Cardiac muscle cell (in vitro differentiated cells and primary cell): ENCODE measurements at places on chromosomes 11 and 22.

GRCh38 chr22:42561856-42562255 is 8.1 kb downstream of the SERHL2 start:
- no peak for DNase-seq

DNA sequence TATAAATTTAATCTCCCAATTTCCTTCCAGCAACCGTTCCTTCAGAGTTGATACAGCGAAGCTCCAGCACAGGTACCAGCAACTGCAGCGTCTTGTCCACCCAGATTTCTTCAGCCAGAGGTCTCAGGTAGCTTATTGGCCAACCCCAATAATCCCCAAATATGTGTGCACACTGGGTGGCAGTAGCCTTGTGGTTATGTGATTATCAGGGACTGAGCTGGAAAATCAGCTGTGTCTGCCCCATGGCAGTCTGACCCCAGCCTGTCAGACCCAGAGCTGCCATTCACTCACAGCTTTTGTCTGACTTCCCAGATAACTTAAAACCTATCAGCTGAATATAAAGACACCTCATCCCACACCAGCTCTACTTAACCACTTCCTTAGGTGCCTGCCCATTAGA is 2.0 kb downstream of the HSCB start:
- DNase-seq: no peak

DNA sequence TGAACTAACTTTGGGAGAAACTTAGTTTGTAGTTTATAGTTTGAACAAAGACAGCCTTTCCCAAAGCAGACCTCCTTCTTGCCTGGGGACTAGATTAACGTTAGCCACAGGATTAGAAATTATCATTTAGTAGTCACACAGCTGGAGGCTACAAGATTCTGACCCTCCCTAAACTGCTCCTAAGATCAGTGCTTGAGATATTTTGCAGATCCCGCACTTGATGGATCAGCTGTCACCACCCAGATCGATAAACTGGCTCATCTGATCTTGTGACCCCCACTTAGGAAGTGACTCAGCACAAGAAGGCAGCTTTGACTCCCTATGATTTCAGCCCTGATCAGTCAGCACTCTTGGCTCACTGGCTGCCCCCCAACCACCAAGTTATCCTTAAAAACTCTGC is 1.6 kb downstream of the SLC22A24 start:
- DNase-seq: no peak

GRCh38 chr11:87358461-87358860 is 320.7 kb downstream of the TMEM135 start:
- DNase-seq: no peak

DNA sequence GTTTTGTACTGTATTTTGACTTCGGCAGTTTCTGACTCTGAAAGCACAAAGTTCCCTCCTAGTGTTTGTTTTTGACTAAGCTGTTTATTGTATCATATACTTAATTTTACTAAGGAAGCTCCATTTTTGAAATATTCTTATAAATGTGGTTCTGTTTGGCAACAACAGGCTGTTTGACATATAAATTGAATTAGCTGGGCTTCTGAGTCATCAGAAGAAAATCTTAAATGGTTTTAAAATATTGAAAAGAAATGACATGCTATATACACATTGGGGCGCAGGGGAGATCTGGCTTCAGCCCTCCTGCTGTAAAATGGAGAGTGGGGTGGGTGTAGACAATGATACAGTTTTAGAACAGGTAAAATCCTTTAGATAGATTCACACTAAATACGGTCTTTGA is 38.6 kb downstream of the SHISA8 start:
- no peak for DNase-seq

DNA sequence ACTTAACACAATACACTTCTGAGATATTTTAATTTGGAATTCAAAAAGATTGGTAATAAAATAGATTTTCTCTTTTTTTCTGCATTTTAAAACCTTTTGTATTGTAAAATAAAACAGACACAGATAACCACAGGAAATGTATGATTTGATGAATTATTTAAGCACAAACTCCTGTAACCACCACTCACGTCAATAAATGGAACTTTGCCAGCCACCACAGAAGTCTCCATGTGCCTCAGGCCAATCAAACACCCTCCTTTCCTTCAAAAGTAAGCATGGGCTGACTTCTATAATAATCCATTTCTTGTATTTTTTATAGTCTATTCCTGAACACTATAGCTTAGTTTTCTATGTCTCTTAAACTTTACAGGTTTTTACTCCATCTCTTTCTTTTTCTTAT is 721.7 kb downstream of the DLG2 start:
- no peak for DNase-seq

GRCh38 chr11:18699848-18700261 is 1.3 kb downstream of the TMEM86A start:
- DNase-seq: peak; percentile 30

DNA sequence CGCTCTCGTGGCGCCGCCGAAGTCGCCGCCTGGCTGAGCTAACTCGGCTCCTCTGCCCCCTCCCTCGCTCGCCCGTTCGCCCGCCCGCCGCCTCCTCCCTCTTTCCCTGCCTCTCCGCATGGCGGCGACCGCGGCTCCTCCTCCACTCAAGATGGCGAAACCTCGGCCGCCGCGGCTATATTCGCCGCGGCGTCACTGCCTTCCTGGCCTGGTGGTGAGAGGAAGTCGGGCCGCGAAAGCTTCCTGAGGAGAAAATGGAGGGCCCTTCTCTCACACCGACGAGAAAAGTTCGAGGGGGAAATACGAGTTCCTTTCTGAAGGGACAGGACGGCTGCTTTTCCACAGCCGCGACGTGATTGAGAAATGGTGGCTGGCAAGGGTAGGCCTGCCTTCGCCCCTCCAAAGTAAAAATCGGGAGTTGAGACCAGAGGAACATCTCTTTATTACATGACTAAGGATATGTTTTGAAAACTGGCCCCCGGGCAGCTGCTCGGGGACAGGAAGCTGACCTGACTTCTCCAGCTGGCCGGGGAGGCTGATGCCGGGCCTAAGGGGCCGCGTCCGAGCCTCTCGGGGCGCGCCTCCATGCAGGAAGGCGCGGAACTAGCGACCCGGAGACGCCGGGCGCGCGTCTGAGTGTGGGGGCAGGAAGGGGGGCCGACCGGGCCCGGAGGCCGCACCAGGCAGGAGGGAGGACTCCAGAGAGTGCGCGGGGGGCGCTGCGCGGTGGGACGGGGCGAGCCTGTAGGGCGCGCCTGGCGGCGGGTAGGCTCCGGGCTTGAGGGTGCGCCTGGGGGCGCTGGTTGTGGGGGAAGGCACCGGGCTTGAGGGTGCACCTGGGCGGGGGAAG is at the start of gene DDX6:
TSS of gene DDX6 (minus strand) at position 54 of the 850 bp plus-strand sequence. CDS start 4,913 bp downstream, outside the sequence.
- DNase-seq: peak; percentile 95

DNA sequence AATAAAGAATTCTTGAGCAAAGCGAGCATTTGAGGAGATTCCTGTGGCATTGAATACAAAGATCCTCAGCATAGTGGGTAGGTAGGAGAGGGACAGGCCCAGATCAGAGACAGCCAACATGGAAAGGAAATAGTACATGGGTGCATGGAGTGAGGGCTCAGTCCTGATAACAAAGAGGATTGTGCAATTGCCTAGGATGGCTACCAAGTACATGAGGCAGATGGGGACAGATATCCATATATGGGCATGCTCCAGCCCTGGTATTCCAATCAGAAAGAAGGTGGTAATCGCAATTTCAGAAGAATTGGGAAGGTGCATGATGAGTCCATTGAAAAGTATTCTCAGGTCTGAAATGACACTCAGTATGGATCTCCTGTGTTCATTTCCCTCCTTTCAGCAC is 8.6 kb downstream of the OR51T1 start:
- no peak for DNase-seq

- DNase-seq: no peak
Observed at GRCh38 chr11:86488553-86488952, 113.9 kb downstream of the CCDC81 start.

DNA sequence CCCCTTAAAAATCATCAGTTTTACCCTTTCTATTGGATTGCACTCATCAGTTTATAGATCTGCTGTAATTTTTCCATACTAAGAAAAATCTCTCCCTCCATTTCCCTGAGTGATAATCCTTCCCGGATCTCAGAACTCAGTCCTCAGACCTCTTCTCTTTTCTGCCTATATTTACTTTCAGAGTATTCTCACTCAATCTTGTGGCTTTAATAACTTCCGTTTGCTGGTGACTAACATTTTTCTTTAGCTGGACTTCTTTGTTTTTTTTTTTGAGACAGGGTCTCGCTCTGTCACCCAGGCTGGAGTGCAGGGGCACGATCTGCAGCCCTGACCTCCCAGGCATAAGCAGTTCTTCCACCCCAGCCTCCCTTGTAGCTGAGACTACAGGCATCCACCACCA is 10.4 kb downstream of the ATXN10 start:
- no peak for DNase-seq

GRCh38 chr11:31096191-31096805 is 273.2 kb downstream of the DCDC1 start:
- peak; percentile 8 for DNase-seq

DNA sequence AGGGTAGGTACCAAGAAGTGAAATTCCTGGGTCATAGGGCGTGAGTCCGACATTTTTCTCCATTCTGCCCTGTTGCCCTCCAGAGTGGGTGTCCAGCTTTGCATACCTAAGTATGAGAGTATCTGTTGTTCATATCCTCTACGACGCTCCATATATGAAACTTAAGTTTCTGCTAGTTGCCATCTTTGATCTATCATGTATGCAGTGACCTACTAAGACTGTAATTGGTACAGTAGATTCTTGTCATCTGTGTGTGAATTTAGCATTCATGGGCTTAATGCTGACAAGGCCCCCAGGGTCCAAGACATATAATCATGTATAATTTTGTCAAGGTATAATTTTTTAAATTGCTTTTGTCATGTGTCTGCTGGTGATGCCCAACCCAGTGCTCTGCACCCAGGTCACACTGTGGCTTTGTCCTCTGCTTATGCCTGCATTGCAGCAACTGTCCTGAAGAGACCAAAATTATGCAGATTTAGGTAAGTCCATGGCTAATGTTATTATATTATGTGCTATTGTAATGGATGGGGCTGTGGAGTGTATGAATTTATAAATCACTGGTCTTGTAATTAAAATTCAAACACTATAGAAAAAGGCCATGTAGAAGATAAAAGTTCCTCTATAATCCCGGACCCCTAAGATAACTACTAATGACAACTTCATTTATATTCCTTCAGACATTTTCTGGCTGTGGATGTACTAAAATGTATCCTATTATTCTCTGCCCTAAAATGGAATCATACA is 12.2 kb downstream of the NEAT1 start:
- DNase-seq: no peak

DNA sequence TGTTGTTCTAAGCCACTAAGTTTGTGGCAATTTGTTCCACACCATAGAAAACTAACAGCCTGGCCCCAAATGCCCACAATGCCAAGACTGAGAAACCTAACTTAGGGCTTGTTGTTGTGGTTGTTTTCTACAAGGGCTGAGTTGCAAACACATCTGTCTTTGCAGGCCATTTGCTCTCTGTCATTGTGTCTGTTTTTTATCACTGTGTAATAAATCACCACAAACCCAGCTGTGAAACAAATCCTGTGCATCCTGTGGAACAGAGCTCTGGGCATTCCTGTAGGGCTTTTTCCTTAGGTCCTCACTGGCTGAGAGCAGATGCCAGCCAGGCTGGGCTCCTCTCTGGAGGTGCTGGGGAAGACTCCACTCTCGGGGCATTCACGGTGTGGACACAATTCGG is 15.7 kb upstream of the SYT8 start:
- DNase-seq: no peak

GRCh38 chr11:65502555-65503367 is 3.9 kb downstream of the MALAT1 start:
- DNase-seq: no peak

DNA sequence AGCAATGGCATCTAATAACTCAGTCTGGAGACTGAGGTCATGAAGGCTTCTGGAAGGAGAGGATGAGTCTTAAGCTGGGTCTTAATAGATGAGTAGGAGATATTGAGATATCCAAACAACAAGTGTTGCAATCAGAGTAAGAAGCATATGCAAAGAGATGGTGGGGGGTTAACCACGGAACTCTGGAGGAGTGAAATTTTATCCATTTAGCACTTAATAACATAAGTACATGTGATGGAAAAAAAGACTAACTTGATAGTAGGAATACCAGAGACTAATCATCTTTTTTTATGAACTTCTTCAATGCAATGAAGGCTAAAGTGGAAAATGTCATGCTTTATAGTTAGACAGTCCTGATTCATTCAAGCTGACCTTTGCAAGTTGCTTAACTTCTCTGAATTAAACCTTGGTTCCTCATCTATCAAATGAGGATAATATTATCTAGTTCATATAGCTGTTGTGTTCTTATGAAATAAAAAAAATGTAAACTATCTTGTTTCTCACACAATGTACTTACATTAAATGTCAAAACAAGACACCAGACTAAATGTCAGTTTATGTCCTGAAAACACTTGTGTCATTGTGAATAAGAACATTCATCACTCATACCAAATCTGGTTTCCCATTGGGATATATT is 403.1 kb upstream of the CCDC90B start:
- DNase-seq: no peak

DNA sequence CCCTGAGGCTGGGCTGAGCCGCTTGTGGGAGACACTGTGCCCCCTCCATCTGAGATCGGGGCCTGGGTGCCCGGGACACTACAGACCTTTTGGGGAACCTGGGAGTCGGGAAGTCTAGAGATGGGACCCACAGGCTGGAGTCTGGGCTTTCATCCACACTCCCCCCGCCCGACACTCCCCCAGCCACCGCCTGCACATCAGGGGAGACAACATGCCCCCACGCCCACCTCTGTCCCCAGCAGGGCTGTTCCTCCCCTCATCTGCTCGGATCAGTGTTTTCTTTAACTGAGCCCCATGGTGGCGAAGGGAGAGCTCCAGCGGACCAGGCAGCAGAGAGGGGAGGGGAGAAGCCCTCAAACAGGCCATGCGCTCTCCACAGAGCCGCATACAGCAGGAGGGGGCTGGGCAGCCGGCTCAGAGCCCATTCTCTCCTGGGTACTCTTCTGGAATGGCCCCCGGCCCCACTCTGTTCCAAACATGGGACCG is 174.7 kb downstream of the IGLL1 start:
- DNase-seq: no peak

GRCh38 chr11:103888541-103888951 is 147.9 kb upstream of the DDI1 start:
- no peak for DNase-seq

DNA sequence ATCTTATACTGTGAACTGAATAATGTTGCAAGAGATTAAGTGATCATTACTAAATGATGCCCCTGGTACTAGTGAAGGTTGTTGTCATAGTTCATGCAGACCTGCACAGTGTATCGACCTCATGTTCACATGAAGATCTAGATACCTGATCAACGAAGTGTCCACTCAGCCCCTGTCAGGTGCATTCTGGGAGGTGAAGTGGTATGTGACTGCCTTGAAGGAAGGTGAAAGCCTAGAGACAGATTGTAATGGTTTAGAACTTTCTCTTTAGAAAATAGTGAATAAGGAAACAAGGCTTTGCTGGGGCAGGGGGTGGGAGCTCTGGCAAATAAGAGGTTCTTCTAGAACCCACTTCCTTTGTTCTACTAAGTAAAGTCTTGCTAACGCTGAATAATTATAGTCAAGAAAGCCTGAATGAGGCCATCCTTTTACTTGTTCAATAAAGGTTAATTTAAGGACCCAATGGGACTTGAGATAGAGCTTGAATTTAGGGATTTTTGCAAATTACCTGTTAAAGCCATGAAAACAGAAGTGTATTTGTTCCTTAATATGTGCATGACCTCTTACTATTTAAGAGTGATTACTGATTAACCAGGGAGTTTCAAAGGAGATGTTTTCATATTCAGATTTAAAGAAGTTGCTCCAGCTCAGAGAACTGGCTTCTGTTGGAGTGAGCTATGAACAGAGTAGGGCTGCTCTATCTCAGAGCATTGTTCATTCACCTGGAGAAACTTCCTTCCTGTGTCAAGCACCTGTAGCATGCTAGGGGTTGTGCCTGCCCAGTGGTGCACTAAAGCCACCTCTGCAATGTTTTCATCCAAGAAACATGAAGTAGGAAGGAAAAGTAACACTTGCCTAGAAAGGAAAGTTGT is 45.3 kb downstream of the C22orf31 start:
- DNase-seq: no peak
